Stimulated activated naive CD4-positive, alpha-beta T cell treated with Interleukin-2 at 50 U/mL for 16 hours (primary cell): ENCODE measurements at places on chromosomes 11 and 22.

GRCh38 chr22:22462813-22463567 lies 45.6 kb downstream of the ZNF280B start:
- DNase-seq, result no peak

GRCh38 chr11:126339073-126339862 lies 16.2 kb upstream of the ST3GAL4 start:
- no peak for DNase-seq

GRCh38 chr11:124839972-124840621 lies 25.1 kb upstream of the ROBO3 start:
- DNase-seq, result no peak

DNA sequence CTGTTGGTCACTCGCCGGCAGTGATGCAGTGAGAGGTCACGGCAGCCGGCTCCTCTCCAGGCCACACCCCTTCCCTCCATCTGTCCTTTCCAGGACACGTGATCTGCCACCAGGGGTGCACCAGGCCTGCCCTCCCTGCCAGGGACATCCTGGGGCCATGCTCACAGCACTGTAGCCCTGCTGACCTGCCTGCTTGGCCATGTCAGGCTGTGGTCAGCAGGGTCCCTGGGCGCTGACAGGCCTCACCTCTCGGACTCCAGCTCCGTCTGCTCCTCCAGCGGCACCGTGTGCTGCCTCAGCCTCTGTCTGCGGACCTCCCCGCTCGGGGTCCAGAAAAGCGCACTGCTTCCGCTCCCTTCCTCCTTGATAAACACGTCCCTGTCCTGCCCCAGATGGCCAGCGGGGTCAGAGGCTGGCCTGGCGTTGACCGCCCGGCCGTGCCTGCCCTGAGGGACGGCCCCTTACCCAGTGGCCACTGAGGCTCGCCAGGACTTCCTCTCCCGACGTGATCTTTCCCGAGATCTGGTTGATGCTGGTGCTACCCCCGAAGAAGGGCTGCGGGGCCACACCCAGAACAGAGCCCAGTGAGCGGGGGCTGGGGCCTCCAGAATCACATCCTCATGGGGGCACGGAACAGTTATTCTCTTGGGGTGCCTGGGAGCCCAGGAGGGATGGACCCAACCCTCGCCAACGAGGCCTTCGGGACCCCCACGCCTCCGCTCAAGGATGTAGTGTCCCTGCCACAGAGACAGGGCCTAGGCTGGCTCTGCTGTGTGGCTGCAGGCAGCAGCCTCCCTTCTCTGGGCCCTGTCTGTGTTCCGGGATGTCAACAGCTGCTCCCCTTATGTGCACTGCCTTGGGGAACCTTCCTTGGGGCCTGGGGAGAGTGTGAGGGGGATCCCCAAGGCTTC lies 36.3 kb upstream of the CARS1 start:
- no peak for DNase-seq

DNA sequence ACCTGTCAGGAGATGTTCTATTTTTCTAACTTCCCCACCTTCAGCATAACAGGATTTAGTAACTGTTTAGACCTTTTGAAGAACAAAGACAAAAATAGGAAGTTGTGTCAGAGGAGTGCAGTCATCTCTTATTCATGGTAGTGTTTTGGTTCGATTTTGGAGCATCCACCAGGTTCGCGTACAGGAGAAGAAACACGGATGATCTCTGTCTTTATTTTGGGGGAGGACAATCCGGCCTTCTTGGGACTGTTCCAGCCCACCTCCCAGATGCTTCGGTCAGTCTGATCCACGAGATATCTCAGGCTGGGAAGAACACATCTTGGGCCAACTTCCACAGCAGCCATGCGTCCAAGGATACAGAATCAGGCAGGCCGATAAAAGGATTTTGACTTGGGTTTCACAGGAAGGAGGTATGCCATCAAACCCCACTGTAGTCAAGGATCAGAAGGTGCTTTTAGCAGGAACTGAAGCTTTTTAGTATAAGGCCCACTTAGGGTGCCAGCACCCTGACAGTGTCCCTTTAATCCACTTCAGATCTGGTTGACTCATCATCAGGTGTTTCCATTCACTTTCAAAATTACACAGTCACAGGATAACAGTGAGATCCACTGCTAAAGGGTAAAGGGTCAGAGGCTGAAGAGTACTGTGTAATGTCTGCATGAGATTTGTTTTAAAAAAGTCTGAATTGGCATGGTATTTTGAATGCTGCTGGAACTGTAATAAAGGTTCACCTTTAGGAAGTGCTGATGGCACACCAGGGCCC lies 16.5 kb downstream of the PATZ1 start:
- no peak for DNase-seq

GRCh38 chr11:32939866-32940265 lies 47.3 kb downstream of the QSER1 start:
- DNase-seq, result no peak

GRCh38 chr22:42938976-42939375 lies 76.0 kb downstream of the PACSIN2 start:
- no peak for DNase-seq

- DNase-seq, result no peak
These were observed 60.2 kb downstream of the ENDOD1 start for GRCh38 chr11:95149651-95150364.

DNA sequence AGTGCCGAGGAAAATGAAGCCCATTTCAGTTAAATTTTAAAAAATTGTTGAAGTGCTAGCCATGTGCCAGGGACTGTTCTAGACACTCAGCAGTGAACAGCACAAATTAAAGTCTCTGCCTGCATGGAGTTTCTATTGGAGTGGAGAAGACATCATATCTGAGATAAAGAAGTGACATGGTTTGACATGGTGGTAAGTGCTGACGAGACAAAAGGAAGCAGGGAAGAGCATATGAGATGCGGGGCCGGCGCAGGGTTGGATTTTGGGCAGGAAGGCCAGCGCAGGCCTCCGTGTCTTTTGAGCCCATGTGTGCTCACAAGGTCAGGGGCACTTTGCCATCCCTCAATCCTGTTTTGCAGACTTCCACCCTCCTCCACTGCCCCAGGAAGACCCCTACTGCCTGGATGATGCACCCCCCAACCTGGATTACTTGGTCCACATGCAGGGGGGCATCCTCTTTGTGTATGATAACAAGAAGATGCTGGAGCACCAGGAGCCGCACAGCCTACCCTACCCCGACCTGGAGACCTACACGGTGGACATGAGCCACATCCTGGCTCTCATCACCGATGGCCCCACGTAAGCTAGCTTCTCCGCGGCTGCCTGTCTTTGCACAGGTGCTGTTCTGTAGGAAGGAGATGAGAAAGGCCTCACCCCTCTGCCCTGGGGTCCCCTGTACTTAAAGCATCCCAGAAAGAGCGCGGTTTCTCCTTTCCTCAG lies 29.6 kb downstream of the AMPD3 start:
- no peak for DNase-seq

DNA sequence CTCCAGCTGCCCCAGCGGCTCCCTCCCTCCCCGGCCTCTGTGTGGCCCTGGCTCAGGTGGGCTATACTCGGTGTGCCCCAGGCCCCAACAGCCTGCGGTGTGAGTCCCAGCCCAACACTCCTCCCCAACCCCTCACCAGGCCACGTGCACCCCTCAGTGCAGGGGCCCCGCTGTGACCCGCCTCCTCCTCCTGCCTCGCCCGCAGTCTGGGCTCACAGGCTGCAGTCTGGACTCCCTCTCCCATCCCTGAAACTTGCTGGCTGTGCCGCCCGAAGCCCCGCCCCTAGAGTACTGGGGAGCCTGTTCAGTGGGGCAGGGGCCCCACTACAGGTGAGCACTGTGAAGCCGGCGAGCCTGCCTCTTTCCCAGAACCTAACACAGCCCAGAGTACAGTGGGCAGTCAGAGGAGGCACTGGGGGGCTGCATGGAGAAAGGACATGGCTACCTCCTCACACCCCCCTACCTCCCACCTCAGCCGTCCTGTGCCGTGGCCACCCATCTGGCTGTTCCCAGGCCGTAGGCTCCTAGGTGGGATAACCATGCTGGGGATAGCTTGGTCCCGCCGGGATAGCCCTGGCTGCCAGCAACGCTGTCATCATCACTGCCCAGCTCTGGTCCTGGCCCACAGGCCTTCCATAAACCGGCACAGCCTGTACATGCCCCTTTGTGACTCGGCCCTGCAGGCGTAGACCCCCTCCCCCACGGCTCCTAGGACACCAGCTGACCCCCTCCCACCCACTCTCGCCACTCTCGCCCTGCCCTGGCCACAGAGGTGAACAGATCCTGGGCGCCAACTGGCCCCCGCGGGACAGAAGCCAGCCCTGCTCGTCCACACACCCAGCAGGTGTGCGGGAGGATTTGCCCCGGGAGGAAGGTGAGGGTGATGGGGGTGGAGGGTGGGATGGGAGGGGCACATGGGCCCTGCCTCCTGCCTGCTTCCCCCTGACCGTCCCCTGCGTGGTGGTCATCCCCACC lies 29.7 kb downstream of the CELSR1 start:
- DNase-seq, result no peak

DNA sequence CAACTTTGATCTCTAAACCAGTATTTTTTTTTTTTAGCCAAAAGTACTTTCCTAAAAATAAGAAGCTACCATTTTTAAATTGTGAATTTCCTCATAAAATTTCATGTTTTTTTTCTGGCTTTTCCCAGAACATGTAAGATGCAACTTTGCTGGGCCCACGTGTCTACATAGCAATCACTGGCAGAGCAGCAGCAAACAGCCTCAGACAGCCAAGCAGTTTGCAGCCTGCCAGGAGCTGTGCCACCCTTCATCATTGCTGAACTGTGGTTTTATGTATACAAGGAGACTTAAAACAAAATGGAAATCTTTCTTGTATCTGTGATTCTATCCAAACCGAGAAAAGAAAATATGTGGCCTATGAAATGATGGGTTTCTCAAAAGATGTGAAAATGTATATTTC lies 110.2 kb downstream of the GRIA4 start:
- DNase-seq, result no peak

DNA sequence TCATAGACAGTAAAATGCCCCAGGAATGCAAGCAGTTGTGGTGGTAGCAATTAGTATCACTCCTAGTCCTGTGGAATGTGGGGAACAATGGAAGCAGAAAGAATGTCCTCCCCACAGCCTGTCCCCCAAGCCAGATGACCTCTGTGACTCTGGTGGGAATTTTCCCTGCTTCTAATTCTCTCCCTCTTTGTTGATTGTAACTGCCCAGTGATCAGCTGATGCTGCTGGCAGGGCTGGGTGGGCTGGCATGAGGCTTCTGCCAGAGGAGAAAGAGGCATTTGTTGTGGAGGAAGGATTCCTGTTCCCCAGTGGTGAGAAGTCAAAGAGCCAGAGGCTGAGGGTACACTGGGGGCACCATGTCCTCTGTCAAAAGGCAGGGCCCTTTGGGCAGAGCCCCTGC lies 116.7 kb upstream of the NCAM1 start:
- DNase-seq, result no peak

DNA sequence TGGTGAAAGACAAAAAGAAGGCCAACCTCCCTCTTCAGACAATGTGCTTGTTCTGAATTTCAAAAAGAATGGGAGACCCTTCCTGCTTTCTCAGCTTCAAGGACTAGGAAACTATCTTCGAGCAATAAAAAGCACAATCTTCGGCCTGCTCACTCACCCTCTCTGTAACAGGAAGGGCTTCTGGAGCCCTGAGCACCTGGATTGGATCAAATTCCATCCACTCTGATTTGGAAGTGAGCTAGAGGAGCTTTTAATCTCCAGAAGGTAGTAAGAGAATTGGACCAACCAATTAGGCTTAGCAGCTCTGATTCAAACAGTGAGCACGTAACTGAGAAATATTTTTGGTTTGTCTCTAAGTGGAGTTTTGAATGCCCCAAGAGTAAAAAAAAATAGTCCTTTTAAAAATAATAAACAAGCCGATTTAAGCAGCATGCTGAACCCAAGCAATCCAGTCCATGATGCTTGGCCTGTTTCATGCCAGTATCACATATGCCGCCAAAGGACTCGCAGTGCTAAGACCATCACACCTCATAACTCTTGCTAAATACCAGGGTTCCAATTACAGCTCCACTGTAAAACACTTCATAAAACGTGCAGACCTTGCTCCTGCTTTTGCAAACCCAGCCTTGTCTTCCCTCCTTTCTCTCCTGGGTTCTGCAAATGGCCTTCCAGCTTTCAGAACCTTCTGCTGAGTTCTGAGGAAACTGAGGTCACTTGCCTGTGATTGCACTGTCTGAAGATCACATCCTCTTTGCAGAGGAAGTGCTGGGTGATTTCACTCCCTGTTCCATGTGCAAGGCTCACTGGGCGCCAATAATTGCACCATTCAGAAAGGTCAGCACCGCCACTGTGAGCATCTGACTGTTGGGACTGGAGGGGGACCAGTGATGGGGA lies 74.4 kb downstream of the SLC1A2 start:
- DNase-seq, result no peak

DNA sequence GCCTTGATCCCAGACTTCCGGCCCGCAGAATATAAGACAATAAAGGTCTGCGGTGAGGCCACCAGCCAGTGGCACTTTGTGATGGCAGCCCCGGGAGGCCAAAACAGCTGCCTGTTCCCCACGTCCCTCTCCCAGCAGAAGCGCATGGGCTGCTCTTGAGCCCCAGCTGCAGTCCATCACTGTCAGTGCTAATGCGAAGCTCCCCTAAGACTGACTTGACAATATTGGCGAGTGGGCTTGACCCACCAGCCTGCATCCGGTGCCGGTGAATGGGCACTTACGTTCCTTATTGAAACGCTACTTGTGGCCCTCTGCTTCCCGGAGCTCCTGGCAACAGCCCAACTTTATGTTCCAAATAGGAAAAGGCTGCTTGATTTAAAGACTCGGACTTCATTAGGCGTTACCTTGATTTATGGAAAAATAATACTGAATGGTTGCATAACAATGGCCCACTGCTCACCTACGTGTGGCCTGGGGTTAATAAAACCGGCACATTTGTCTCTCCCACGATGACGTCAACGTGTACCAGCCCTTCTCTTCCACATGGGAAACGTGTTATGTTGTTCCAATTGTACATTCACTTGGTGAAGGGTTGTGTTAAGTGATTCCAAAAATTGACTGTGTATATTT lies 93.4 kb upstream of the SEPTIN5 start:
- no peak for DNase-seq

GRCh38 chr11:17816232-17816931 lies 81.8 kb downstream of the KCNC1 start:
- DNase-seq, result no peak

DNA sequence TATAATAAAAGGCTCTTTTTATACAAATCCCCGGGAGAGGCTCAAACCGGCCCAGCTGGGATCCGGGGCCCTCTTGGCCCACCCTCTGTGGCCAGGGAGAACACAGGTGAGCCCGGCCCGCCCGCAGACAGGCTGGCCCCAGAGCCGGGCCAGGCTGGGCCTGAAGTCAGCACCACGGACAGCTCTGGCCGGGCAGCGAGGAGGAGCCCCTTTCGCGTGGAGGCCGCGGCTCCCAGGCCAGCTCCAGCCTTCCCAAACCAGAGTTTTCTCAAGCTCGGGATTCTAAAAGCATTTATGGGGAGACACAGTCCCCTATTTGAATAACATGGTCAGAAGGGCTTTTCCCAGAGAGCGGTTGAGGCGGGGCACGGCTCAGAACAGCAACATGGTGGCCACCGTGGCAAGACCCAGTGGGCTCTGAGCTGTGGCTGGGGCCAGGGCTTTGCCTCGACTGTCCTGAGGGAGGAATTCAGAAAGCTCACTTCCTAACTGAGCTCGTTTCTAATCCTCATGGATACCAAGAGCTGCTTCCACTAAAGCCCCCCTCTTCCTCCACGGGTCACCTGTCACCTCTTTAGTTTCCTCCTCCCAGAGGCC lies 115.4 kb downstream of the BRD1 start:
- DNase-seq, result no peak

- no peak for DNase-seq
These were observed 185.3 kb upstream of the LARGE1 start for GRCh38 chr22:34105461-34106062.
